ENCODE measurements at places on chromosomes 6 and 20.

DNA sequence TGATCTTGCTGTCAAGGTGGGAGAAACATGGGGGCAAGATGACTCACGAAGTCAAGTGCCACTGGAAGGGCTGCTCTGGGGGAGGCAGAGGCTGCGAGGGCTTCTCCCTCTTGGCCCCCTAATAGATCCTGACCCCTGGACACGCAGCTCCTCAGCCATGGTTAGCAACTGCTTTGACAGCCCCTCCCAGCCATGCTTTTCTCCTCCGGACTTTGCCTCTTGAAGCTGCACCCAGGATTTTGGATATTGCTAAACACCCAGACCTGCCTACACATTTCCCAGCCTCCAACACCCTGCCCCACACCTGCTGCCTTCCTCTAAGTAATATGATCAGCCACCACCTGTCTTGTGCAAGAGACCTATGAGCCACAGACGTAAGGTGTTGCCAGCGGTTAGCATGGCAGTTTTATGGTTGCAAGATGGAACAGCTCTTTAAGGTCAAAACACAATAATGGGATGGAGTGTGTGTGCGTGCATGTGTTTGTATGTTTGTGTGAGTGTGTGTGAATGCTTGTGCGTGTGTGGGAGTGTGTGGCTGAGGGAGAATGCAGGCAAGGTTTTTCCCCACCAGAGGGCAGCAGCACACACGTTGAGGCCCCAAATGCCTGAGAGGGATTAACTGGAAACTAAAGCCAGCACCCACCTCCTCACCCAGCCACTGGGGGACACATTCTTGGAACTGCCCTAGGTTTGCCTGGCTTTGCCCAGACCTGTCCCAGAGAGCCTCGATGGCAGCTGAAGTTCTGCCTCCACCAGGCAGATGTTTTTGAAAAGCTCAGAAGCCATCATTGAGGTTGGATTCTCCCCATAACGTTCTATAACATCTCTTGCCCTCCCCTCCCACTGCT, 2.5 kb downstream of the IP6K3 start:
- H3K4me3 ChIP-seq: no peak overlapping the region
- H3K27me3 ChIP-seq: peaks cover 21% of the 10 kb centered on the region
- H3K4me1 ChIP-seq: peaks cover 2% of the 10 kb centered on the region
- H3K27ac ChIP-seq: no peak overlapping the region

GRCh38 chr6:112931832-112932231, 584.7 kb downstream of the RFPL4B start:
- H3K27ac ChIP-seq: no peak overlapping the region
- no peaks in the 10 kb centered on the region for H3K27me3 ChIP-seq
- no peak overlapping the region for H3K4me3 ChIP-seq
- H3K4me1 ChIP-seq: no peaks in the 10 kb centered on the region
- DNase-seq: no peak

GRCh38 chr6:16438718-16439591, 200.6 kb downstream of the GMPR start:
- H3K27me3 ChIP-seq: no peaks in the 10 kb centered on the region
- DNase-seq: no peak
- no peak overlapping the region for H3K27ac ChIP-seq

GRCh38 chr6:112017760-112018537, 36.0 kb upstream of the CCN6 start:
- no peaks in the 10 kb centered on the region for H3K4me1 ChIP-seq
- H3K27me3 ChIP-seq: no peaks in the 10 kb centered on the region
- H3K4me3 ChIP-seq: no peak overlapping the region
- DNase-seq: no peak

DNA sequence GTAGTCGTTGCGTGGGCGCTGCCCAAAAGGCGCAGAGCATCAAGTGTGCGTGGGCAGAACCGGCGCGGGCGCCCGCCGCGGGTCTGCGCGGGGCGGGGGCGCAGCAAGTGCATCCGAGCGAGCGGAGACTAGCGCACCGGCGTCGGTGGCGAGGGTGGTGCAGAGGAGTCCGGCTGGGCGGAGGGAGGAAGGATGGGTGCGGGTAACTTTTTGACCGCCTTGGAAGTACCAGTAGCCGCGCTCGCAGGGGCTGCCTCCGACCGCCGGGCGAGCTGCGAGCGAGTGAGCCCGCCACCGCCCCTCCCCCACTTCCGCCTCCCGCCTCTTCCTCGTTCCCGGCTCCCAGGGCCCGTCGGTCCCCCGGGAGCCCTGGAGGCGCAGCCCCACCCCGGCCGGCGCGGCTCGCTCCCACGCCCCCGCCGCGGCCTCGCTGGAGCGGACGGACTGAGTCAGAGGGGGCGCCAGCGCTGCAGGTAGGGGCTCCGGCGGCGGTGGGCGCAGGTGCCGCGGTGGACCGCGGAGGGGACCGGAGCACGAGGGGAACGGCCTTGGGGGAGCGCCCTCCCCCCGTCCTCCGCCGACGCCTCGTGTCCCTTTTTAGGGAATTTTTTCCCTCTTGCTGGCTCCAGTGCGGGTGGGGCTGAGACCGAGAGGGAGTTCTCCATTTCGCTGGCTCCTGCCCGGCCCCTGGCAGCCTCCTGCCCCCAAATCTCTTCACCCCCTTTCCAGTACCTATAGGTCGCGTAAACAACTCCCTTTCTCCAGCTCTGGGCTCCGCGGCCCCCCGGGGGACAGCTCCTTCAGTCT, 1.6 kb upstream of the DBNDD2 start:
- H3K27me3 ChIP-seq: no peaks in the 10 kb centered on the region
- H3K4me3 ChIP-seq: peak overlapping the region; percentile 75
- H3K27ac ChIP-seq: no peak overlapping the region
- peaks cover 8% of the 10 kb centered on the region for H3K36me3 ChIP-seq
- peak; percentile 48 for DNase-seq

GRCh38 chr6:170039156-170040114, 251.4 kb downstream of the DLL1 start:
- H3K4me3 ChIP-seq: no peak overlapping the region
- no peaks in the 10 kb centered on the region for H3K36me3 ChIP-seq
- DNase-seq: no peak
- no peaks in the 10 kb centered on the region for H3K4me1 ChIP-seq

GRCh38 chr6:131354356-131354755, 218.7 kb upstream of the ARG1 start:
- H3K27ac ChIP-seq: no peak overlapping the region
- H3K4me1 ChIP-seq: no peaks in the 10 kb centered on the region
- H3K27me3 ChIP-seq: no peaks in the 10 kb centered on the region
- DNase-seq: no peak
- H3K36me3 ChIP-seq: no peaks in the 10 kb centered on the region
- H3K4me3 ChIP-seq: no peak overlapping the region

GRCh38 chr6:2674857-2675256, 75.9 kb downstream of the MYLK4 start:
- no peaks in the 10 kb centered on the region for H3K27me3 ChIP-seq
- H3K36me3 ChIP-seq: no peaks in the 10 kb centered on the region
- no peaks in the 10 kb centered on the region for H3K4me1 ChIP-seq
- H3K27ac ChIP-seq: no peak overlapping the region

DNA sequence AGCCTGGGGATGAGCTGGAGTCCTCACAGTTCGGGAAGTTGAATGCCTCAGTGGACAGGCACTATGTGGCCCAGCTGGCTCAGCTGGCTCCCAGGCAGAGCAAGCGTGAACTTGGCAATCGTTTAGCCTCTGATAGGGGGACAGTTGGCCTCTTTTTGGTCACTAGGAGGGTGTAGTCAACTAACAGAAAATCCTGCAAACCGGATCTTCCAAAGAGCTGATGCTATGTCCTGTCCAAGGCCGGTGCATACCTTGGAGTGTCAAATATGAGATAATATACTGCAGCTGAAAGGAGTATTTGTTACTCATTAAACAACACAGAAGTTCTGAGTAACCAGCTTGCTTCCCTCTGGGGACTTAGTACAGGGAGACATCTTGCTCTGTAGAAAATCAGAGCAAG, 126.2 kb upstream of the EXOC2 start:
- no peak for DNase-seq
- H3K36me3 ChIP-seq: no peaks in the 10 kb centered on the region

DNA sequence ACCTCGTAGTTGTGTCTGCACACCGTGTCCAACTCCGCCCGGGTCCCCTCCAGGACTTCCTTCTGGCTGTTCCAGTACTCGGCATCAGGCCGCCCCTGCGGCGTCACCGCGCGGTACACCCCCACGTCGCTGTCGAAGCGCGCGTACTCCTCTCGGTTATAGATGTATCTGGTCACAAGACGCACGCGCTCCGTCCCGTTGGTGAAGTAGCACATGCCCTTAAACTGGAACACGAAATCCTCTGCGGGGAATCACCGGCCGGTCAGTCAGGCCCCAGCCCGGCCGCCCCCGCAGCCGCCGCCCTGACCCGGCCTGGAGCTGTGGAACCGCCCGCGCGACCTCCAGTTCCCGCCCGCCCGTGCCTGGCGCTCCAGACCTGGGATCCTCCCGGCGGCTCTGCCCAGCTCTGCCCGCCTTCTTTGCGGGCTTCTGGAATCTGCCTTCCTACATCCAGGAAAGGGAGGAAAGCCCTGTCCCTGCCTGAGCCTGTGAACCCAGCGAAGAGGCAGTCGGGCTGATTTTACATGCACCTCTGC, 1.6 kb downstream of the HLA-DQB1 start:
- H3K36me3 ChIP-seq: peaks cover 56% of the 10 kb centered on the region
- DNase-seq: peak; percentile 25
- peak overlapping the region; percentile 90 for H3K4me3 ChIP-seq
- no peaks in the 10 kb centered on the region for H3K27me3 ChIP-seq
- peak overlapping the region; percentile 94 for H3K27ac ChIP-seq

- no peaks in the 10 kb centered on the region for H3K4me1 ChIP-seq
- no peak overlapping the region for H3K27ac ChIP-seq
- H3K4me3 ChIP-seq: no peak overlapping the region
These were observed 30.2 kb downstream of the PSMG4 start for GRCh38 chr6:3288711-3289663.

GRCh38 chr20:22385602-22386305, 198.6 kb downstream of the FOXA2 start:
- H3K36me3 ChIP-seq: no peaks in the 10 kb centered on the region
- H3K4me3 ChIP-seq: no peak overlapping the region
- no peak overlapping the region for H3K27ac ChIP-seq
- DNase-seq: no peak
- no peaks in the 10 kb centered on the region for H3K27me3 ChIP-seq

- no peaks in the 10 kb centered on the region for H3K36me3 ChIP-seq
- no peak overlapping the region for H3K27ac ChIP-seq
- no peak overlapping the region for H3K4me3 ChIP-seq
- no peak for DNase-seq
- H3K4me1 ChIP-seq: peaks cover 4% of the 10 kb centered on the region
- no peaks in the 10 kb centered on the region for H3K27me3 ChIP-seq
These were observed 23.1 kb downstream of the PHACTR2 start for GRCh38 chr6:143700684-143701348.

- H3K27me3 ChIP-seq: no peaks in the 10 kb centered on the region
- H3K4me3 ChIP-seq: peak overlapping the region; percentile 93
- H3K27ac ChIP-seq: peak overlapping the region; percentile 59
- peaks cover 30% of the 10 kb centered on the region for H3K36me3 ChIP-seq
These were observed 1.1 kb downstream of the CTSA start for GRCh38 chr20:45892049-45892825.

- peaks cover 16% of the 10 kb centered on the region for H3K27me3 ChIP-seq
- H3K27ac ChIP-seq: no peak overlapping the region
- H3K4me3 ChIP-seq: no peak overlapping the region
- H3K36me3 ChIP-seq: no peaks in the 10 kb centered on the region
- no peak for DNase-seq
These were observed 38.6 kb upstream of the KIF16B start for GRCh38 chr20:16611817-16612216.

GRCh38 chr6:145906144-145906543, 58.0 kb downstream of the SHPRH start:
- peaks cover 19% of the 10 kb centered on the region for H3K4me1 ChIP-seq
- H3K27ac ChIP-seq: no peak overlapping the region
- H3K27me3 ChIP-seq: no peaks in the 10 kb centered on the region
- H3K36me3 ChIP-seq: peaks cover 54% of the 10 kb centered on the region

GRCh38 chr6:42403421-42403820, 48.3 kb downstream of the TRERF1 start:
- H3K4me1 ChIP-seq: peaks cover 2% of the 10 kb centered on the region
- DNase-seq: no peak
- no peaks in the 10 kb centered on the region for H3K36me3 ChIP-seq
- no peak overlapping the region for H3K27ac ChIP-seq
- H3K27me3 ChIP-seq: no peaks in the 10 kb centered on the region

GRCh38 chr6:41970436-41970846, 28.8 kb upstream of the CCND3 start:
- peak overlapping the region; percentile 75 for H3K27ac ChIP-seq
- no peak overlapping the region for H3K4me3 ChIP-seq
- no peak for DNase-seq
- peaks cover 50% of the 10 kb centered on the region for H3K4me1 ChIP-seq

DNA sequence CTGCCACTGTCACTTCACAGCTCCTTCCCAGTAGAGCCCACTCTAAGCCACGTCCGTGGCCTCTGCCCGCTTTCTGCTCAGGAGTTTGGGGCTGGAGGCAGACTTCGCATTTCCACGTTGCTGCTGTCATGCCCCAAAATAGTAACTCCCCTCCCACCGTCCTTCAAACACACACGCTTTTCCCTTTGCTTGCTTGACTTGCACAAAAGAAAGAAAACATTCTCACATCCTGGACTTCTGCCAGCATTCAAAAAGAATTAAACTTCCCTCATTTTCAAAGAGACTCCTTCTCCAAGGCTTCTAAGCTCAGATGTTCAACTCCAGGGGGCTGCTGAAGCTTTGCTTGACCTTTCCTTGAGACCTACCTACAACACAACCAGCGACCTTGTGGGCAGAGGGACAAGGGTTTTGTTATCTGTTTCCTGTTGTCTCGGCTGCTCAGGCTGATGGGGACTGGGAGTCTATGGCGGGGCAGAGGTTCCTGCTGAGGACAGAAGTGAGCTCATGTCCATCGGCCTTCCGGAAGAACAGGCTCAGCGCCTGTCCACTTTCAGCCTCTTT, 263.8 kb upstream of the FOXQ1 start:
- no peak for DNase-seq
- peaks cover 22% of the 10 kb centered on the region for H3K27me3 ChIP-seq
- no peak overlapping the region for H3K27ac ChIP-seq
- no peaks in the 10 kb centered on the region for H3K4me1 ChIP-seq
- no peak overlapping the region for H3K4me3 ChIP-seq

- no peaks in the 10 kb centered on the region for H3K4me1 ChIP-seq
- peaks cover 16% of the 10 kb centered on the region for H3K27me3 ChIP-seq
These were observed 86.7 kb downstream of the GRM4 start for GRCh38 chr6:34059136-34059731.

GRCh38 chr6:135044639-135045038, 10.0 kb downstream of the HBS1L start:
- peak overlapping the region; percentile 43 for H3K27ac ChIP-seq
- DNase-seq: no peak
- no peaks in the 10 kb centered on the region for H3K27me3 ChIP-seq
- peaks cover 41% of the 10 kb centered on the region for H3K4me1 ChIP-seq
- H3K4me3 ChIP-seq: peak overlapping the region; percentile 26
- H3K36me3 ChIP-seq: peaks cover 36% of the 10 kb centered on the region

- no peaks in the 10 kb centered on the region for H3K36me3 ChIP-seq
- no peak for DNase-seq
These were observed 62.3 kb downstream of the MAP7 start for GRCh38 chr6:136487759-136488425.

- H3K36me3 ChIP-seq: no peaks in the 10 kb centered on the region
- H3K4me3 ChIP-seq: no peak overlapping the region
- H3K4me1 ChIP-seq: peaks cover 20% of the 10 kb centered on the region
- no peak overlapping the region for H3K27ac ChIP-seq
- no peak for DNase-seq
These were observed 23.2 kb downstream of the HLA-DPA1 start for GRCh38 chr6:33050014-33050810.

- H3K36me3 ChIP-seq: no peaks in the 10 kb centered on the region
- H3K4me1 ChIP-seq: no peaks in the 10 kb centered on the region
- peaks cover 26% of the 10 kb centered on the region for H3K27me3 ChIP-seq
These were observed 149.9 kb downstream of the RPS12 start for GRCh38 chr6:132964101-132964867.

GRCh38 chr20:5020760-5021159, 19.4 kb upstream of the SLC23A2 start:
- no peak overlapping the region for H3K27ac ChIP-seq
- no peak overlapping the region for H3K4me3 ChIP-seq
- H3K4me1 ChIP-seq: no peaks in the 10 kb centered on the region
- no peak for DNase-seq
